Stimulated activated CD4-positive, alpha-beta T cell treated with anti-CD3 and anti-CD28 coated beads, Interleukin-4, amount 100 ng/mL, for 48 hours (primary cell): ENCODE measurements at places on chromosomes 1 and 21.
A peak's percentile ranks its signal among the peaks of the same experiment; 100 is the strongest.

- no peak for DNase-seq
These were observed 257.2 kb downstream of the NPHP4 start for GRCh38 chr1:5734996-5735395.

DNA sequence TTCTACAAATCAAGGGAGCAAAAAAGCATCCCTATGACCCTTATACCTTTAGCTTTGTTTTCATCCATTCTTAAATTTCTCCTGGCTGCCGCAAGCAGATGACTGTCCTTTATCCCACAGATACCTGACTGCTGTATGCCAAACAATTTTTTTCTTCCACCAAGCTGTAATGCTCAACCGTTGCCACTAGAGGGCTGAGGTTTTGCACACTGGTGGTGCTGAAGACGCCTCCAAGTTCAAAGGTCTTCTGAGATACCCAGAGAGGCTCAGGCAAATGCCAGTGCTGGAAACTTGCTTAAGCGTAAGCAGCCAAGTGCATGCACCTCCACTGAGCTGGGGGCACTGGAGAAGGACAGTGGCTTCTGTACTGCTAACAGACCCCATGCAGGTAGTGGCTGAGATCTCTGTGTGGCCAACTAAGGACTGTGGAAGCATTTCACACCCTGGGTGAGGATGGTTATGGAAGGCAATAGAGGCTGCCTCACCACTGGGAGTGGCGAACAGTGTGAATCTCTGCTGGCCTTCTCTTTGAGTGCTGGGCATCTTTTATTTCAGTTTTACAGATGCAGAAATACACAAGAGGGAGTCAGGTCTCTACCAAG lies 28.5 kb downstream of the CNIH3 start:
- peak; percentile 36 for DNase-seq

- DNase-seq, result no peak
These were observed 158.3 kb downstream of the PLXNA2 start for GRCh38 chr1:208085655-208086515.

DNA sequence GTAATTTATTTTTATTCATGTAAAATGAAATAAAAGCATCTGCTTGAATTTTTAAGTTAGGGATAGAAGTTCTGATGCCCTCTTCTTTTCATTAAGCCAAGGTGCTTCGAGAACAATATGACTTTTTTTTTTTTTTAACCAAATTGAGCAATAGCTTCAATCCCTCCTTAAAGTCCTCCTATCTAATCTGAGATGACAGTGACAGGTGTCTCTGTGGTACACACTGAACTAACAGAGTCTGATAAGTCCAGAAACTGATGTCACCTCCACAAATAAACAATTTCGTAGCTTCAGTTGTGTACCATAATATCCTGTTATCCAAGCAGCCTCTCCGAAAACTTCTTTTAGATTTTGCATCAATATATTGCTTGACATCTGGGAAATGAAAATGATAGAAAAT lies 23.8 kb downstream of the MAP3K7CL start:
- no peak for DNase-seq

GRCh38 chr1:236303675-236304074 lies 21.9 kb upstream of the ERO1B start:
- no peak for DNase-seq

GRCh38 chr1:116806671-116807070 lies 52.4 kb downstream of the CD2 start:
- no peak for DNase-seq

DNA sequence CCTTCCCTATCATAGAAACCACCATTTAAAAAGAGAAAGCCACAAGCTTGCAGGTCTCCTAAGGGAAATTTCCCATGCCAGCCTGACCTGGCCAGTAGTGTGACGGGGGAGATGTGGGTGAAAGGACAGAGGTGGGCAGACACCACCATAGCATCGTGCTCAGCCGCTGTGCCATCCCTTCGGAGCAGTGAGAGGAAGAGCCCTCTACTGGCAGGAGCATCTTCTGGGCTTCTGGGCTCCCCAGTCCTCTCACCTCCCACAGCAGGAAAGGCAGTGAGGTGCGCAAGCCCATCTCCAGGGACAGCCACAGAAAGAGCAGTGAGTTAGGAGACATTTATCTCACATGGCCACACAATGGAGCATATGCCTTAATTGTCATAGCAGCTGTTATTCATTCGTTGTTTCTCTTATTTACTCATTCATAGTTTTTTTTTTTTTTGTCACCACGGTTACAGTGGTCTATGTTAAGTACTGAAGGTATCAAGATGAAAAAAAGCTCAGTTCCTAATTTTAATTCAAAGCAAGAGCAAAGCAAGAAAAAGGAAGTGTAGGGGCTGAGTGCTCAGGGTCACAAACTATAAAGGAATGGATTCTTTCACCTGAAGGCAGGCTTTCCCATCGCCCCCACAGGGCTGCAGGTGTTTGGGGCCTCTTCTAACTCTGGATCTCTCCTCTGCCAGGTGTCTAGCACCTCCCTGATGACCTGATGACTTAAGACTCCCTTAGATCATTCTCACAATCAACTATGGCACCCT lies 48.8 kb upstream of the CAMK1G start:
- DNase-seq, result no peak

GRCh38 chr1:4003846-4004505 lies 103.9 kb upstream of the C1orf174 start:
- no peak for DNase-seq
